GM23248 (cell line): ENCODE measurements at places on chromosomes 11 and 22. TPM values are rescaled to one million over a fixed set of nuclear protein-coding genes. Genes with fewer than 3 reads are reported as not detected.
A peak's percentile ranks its signal among the peaks of the same experiment; 100 is the strongest.

The OR2D2 gene
- 0.22 TPM in 1 of 2 replicates, not detected in the other for total RNA-seq

The SYNGR1 gene
- 5.2 and 6.1 TPM in 2 replicates for total RNA-seq

The IL10RA gene
- total RNA-seq, result not detected in 2 replicates

GRCh38 chr22:38467904-38468442 lies at the start of gene KDELR3:
Gene KDELR3 (plus strand): TSS chr22:38468096. CDS start chr22:38468234, 138 bp downstream.
- H3K27me3 ChIP-seq, result no peaks in the 10 kb centered on the region
- peak within 1 kb of the TSS; percentile 98 for H3K4me3 ChIP-seq
- 0 out of 2 replicates have a peak, but pooled peaks cover 5% of the 10 kb centered on the region for H3K36me3 ChIP-seq
- peak; percentile 95 for DNase-seq

DNA sequence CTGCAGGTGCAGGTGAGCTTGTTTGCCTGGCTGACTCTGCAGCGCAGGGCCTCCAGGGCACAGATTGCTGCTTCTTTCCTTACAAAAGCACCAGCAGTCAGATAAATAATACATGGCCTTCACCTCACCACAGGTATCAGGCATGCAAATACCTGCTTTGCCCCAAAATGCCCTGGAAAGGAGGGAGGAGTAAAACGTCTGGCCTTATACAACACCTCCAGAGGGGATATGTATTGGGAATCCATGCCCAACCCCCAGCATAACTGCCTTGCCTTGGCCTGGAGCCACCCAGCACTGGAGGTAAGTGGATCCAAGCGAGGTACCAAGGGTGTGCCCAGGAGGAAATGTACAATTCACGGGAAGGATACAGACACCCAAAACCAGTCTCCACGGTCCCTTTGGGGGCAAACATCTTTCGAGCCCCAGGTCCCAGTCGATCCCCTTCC lies 860 bp downstream of the TMEM184B start:
- peaks cover 28% of the 10 kb centered on the region for H3K4me1 ChIP-seq
- no peaks in the 10 kb centered on the region for H3K36me3 ChIP-seq
- peak overlapping the region; percentile 73 for H3K27ac ChIP-seq
- H3K27me3 ChIP-seq, result no peaks in the 10 kb centered on the region
- H3K4me3 ChIP-seq, result peak overlapping the region; percentile 77
- DNase-seq, result peak; percentile 41

DNA sequence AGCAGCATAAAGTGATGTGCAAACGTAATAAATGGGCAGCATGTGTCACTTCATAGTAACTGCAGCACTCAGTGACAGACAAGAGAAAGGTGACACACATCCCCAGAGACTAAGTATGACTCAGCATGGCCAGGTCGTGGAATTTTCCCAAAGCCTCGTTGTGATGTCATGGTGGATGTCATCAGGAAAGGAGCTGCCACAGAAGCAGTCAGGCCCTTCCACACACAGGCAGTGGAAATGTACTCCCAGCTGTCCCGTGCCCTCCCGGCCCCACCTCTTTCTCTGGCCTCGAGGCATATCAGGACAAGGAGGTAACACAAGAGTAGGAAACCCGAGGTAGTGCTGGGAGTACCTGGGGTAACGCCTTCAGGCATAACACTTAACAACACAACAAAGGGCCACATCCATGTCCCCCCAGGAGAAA lies 8.1 kb downstream of the PC start:
- DNase-seq, result peak; percentile 85
- peak overlapping the region; percentile 32; the same call in 1 of the 2 replicates for H3K27ac ChIP-seq
- H3K27me3 ChIP-seq, result no peaks in the 10 kb centered on the region
- no peaks in the 10 kb centered on the region for H3K36me3 ChIP-seq

The MRGPRX3 gene
- not detected in 2 replicates for total RNA-seq

The GAL3ST1 gene
- not detected in 2 replicates for total RNA-seq

The ARHGAP42 gene
- 2.3 and 2.7 TPM in 2 replicates for total RNA-seq

- peak; percentile 47 for DNase-seq
- H3K4me1 ChIP-seq, result peaks cover 15% of the 10 kb centered on the region
- no peaks in the 10 kb centered on the region for H3K27me3 ChIP-seq
- no peak overlapping the region for H3K4me3 ChIP-seq
Measured at GRCh38 chr11:11937957-11938356, 70.5 kb downstream of the DKK3 start.

The TUT1 gene
- 6.1 and 7.7 TPM in 2 replicates for total RNA-seq

DNA sequence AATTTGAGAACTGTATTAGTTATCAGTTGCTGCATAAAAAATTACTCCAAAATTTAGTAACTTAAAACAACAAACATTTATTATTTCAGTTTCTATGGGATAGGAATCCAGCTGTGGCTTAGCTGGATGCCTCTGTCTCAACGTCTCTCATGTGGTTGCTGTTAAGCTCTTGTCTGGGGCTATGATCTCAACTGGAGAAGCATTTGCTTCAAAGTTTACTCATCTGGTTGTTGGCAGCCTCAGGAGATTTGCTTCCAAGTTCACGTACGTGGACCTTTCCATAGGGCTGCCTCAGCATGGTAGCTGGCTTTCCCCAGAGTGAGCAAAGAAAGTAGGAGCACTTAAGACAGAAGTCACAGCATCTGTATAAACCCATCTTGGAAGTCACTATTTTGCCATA lies 144.9 kb upstream of the SESN3 start:
- H3K4me3 ChIP-seq, result no peak overlapping the region
- H3K4me1 ChIP-seq, result peaks cover 31% of the 10 kb centered on the region
- H3K27ac ChIP-seq, result peak overlapping the region; percentile 81
- peak; percentile 98 for DNase-seq

DNA sequence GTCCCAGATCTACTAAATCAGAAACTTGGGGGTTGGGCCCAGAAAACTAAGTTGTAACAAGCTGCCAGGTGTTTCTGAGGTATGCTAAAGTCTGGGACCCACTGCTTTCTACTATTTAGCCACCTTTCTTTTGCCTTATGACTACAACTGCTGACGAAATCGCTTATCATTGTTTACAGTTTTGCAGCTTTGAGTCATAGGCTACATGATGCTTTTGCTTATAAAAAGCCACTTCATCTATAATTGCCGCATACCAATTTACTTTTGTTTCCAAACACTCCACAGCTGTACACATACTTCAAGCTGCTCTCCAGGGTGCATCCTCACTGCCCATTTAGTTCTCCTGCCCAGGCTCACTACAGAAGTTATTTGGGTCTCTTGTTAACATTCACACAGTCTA lies 144.7 kb downstream of the ENTHD1 start:
- peak; percentile 57 for DNase-seq
- peaks cover 50% of the 10 kb centered on the region for H3K27me3 ChIP-seq
- H3K4me1 ChIP-seq, result no peaks in the 10 kb centered on the region
- no peaks in the 10 kb centered on the region for H3K36me3 ChIP-seq
- H3K27ac ChIP-seq, result no peak overlapping the region

- no peaks in the 10 kb centered on the region for H3K4me1 ChIP-seq
- peaks cover 56% of the 10 kb centered on the region for H3K27me3 ChIP-seq
- no peak overlapping the region for H3K27ac ChIP-seq
- H3K36me3 ChIP-seq, result no peaks in the 10 kb centered on the region
- no peak for DNase-seq
Measured at GRCh38 chr11:129804012-129804411, 11.6 kb upstream of the TMEM45B start.
